Fibroblast of skin of right quadriceps (primary cell): ENCODE measurements at places on chromosomes 5 and 9.

- DNase-seq: peak; percentile 3
Measured at GRCh38 chr9:82034956-82035731, 46.6 kb downstream of the SPATA31D1 start.

DNA sequence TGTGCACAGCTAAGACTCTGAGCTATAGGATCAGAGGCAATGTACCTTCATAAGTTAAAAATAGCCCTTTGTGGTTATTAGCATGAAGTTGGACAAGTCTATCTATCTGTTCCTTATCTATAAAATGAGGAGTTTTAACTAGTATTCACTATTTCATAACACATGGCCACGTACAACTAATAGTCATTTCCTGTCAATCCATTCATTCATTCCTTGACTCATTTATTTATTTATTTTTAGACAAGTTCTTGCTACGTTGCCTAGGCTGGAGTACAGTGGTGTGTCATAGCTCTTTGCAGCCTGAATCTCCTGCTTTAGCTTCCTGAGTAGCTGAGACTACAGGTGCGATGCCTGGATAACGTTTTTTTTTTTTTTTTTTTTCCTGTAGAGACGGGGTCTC is 92.1 kb downstream of the NR3C1 start:
- peak; percentile 76 for DNase-seq

DNA sequence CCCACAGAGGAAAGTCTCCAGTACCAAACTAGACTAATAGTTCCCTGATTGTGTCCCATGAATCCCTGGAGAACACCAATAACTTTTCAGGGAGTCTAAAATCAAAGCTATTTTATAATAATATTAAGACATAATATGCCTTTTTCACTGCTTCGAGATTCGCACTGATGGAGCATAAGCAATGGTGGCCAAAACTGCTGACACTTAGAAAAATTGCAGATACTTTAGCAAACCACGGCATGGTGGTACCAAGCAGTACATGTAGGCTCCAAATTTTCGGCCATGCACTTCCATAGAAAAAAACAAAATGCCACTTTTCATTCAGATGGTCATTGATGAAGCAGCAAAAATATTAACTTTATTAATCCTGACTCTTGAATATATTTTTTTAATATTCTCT is 100.3 kb upstream of the PCSK1 start:
- no peak for DNase-seq

DNA sequence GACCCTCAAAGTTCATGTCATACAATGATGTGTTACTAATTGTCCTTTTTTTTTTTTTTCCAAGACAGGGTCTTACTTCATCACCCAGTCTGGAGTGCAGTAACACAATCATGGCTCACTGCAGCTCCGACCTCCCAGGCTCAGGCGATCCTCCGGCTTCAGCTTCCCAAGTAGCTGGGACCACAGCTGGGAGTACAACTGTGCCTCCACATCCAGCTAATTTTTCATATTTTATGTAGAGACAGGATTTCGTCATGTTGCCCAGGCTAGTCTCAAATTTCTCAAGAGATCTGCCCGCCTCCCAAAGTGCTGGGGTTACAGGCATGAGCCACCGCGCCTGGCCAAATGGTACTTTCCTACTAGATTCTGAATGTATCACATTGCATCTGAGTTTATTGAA is 49.4 kb upstream of the EBF1 start:
- no peak for DNase-seq

DNA sequence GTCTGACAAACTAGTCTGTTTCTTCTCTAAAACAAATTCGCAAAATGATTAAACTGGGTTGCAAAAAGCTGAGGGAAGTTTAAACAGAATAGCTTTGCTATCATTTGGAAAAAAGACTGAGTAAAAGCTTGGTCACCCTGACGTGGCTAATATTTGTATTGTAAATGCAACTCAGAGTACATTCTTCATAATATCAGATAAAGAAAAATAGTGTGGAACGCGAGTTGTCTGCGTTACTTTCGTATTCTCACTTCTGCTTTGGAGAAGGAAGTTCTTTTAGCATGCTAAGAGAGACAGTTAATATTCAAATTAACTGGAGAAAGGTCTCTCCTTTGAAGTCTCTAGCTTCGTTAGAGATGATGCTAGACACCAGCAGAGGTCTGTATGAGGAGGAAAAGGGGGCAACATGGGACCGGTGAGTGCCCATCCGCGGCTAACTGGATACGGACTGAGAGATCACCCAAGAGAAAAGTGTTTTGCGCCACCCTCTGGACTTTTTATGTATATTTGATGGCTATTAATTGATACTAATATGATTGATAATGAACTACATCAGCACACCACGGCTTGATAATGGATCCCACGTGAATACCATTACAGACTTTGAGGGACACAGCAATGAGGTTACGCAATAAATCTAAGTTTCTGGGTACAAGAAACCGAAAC is 2.9 kb upstream of the CNTRL start:
- peak; percentile 44 for DNase-seq

GRCh38 chr5:80874162-80874561 is 86.0 kb upstream of the RASGRF2 start:
- DNase-seq: no peak

DNA sequence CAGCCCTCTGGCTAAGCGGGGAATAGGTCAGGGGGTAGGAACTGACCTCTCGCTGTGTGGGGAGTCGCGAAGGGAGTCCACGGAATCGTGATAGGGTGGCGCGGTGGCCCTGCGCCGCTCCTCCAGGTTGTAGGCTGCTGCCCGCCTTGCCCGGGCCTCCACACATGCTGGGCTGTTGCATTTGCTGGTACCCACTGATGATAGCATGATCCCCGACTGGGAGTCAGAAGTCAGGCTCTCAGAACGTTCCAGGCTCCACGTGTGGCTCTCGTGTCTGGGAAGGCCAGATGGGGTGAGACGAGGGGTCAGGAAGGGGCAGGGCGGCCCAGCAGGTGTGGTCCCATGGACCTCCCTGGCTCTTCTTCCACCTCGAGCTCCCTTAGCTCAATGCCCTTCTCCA is 56.0 kb downstream of the PSD2 start:
- DNase-seq: no peak

- DNase-seq: peak; percentile 29
Measured at GRCh38 chr9:105890046-105890822, 195.9 kb downstream of the TMEM38B start.

DNA sequence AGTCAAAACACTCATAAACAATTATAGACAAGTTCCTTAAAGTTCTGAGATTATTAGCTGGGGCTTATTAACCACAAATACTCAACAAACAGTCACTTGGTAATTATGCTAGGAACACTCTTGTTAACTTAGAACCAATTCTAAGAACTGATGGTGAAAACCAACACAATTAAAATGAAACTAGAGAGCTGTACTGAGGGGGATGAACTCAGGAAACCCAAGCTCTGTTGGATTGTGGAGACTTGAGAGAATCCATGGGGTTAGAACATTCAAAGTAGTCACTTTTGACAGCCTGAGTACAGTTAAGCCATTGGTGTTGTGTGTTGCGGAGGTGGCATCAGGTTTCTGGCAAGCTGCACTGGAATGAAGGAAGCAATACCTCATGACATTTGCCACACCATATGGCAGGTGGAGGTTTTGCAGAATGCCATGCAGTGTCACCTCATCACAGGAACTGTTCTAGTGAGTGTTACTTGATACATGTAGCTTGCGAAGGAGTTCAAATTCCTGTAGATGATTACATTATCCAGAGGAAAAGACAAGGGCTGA is 480.9 kb upstream of the CD180 start:
- DNase-seq: no peak

DNA sequence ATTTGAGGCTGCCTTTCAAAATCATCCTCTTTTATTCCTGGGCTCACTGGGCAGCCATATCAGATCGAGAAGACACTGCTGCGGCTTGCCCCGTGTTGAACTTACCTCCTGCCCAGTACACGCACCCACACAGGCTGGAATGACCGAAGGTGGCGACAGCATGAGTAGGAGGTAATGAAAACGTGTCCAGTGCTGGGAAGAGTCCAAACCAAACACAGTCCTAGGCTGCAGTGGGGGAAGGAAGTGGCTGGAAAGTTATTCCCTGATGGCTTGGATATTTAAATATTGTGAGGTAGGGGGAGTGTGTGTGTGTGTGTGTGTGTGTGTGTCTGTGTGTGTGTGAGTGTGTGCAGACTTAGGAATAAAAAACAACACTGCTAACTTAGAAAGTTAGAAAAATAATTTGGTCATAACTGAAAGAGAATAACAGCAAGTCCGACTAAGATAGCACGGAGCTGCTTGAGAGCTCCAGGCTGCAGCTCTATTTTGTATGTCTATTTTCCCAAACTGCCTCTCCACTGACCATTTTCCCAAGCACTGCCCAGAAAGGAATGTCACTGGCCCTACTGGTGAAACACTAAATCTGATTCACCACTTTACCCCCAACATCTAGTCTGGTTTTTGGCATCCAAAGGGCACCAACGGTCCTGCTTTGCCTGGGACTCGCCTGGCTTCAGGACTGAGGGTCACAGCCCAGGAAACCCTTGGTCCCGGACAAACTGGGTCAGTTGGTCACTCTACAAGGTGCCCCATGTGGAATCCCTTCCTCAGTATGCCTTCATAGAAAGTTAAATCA is 41.2 kb downstream of the ANKH start:
- DNase-seq: no peak

DNA sequence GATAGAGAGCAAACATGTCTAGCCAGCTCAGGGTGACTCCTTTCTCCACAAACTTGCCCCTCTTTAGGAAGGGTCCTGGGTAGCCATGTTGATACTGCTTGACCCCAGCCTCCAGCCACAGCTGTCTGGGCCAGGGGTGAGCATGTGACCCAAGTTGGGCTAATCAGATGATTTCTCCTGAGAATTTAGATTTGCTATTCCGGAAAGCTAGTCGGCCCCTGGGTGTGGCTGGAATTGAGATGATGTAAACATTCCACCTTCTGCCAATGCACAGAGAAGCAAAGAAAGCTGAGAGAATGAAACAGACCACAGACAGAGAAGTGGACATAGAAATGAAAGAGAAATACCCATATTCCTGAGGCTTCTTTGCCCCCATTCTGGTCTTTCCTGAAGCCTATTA is 17.8 kb upstream of the B4GALT1 start:
- DNase-seq: no peak

DNA sequence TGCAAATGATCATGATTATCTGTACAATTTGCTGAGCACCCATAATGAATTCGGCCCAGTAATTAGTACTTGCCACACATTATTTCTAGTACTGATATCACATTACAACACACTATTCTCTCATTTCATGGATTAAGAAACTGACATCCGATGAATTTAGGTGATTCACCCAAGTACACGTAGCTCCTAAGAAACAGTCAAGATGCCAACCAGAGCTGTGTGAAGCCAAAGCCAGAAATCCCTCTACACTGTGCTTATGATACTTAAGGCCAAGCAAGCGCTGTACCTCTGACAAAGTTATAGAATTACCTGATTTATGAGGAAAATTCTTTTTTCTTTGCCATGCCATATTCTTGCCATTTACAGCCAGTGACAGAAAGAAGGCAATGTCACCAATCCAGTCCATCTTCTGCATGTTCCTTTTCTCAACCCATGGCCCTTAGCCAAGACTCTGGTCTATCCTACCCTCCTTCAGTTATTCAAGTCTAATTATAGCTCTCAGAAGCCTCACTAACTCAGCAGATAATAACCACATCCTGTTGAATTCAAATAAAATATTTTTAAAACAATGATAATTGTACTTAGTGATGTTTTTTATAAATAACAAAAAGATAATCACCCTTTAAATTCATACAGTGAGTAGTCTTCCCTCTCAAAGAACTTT is 74.3 kb upstream of the PTGER4 start:
- peak; percentile 20 for DNase-seq

GRCh38 chr9:137067860-137068538 is 2.4 kb downstream of the SAPCD2 start:
- peak; percentile 71 for DNase-seq

DNA sequence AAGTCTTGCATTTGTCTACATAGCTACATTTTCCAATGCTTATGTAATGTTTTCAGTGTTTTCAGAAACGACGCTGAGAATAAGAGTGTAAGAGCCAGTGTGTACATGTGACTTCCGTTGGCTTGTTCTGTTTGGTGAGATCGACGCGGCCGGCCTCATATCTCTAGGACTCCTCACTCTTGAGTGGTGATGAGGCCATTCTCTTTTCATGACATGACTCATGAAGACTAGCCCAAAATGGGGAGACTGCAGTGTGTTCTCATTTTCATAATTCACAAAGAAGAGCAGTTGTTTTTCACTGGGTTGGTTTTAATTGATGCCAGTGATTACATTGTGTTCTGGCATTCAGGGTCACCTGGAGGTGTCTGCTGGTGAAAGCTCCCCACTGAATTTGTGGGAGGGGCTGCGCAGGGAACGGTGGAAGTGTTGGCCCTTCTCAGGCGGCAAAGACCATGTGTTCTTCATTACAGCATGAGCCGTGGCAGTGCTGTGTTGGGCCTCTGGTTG is 131.5 kb upstream of the OTULINL start:
- DNase-seq: peak; percentile 99

DNA sequence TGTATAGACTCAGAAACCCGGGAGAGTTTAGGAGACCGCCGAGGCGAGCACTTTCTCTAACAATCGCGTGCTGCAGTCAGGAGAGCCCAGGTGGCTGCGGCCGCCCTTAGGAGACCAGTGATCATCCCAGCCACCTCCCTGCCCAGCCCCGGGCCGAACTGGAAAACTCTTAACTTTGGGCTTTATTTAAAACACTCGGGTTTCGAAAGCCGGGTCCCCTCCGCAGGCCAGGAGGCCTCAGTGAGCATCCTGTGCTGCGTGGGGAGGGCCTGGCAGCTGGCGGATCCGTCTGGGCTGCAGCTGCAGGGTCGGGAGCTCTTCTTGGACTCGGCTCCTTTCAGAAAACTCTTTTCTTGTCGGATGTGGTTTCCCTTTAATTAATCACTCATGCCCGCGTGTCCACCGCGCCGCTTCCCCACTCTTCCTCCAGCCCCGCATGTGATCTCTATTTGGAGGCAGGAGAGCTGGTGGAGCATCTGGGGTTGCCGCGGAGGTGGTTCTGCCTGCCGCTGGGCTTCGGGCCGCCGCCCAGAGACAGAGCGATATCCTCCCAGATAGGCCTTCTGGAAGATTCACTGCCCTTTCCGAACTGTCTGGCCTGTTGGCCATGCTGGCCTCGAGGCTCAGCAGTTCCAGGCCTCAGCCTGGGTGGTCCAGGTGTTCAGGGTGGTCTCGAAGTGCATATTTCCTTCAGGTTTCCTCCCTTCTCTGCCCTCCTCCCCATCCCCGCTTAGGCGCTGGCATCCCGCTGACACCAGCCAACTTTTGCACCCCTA is 59.5 kb downstream of the TMEM174 start:
- DNase-seq: peak; percentile 56

- DNase-seq: no peak
Measured at GRCh38 chr5:36228505-36228904, 13.2 kb downstream of the NADK2 start.

- no peak for DNase-seq
Measured at GRCh38 chr9:18874069-18874468, 158.9 kb downstream of the SAXO1 start.

DNA sequence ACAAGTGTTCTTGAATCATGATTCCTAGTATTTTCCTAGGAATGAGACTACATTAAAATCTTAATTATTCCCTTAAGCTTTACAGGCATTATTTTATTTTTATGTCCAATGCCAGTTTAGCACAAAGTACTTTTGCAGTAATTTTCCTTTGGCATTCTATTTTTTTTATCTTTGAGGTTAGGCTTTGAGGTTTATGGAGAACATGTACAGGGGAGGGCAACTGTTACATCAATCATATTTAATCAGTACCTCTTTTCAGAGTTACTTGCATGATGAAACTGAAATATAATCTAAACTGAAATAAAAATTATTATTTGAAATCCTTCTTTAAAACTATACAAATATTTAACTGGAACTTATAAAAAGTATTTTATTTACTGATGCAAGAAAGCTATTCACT is 118.2 kb upstream of the MPDZ start:
- DNase-seq: no peak
